ENCODE measurements at places on chromosomes 7 and 10.
A peak's percentile ranks its signal among the peaks of the same experiment; 100 is the strongest.

DNA sequence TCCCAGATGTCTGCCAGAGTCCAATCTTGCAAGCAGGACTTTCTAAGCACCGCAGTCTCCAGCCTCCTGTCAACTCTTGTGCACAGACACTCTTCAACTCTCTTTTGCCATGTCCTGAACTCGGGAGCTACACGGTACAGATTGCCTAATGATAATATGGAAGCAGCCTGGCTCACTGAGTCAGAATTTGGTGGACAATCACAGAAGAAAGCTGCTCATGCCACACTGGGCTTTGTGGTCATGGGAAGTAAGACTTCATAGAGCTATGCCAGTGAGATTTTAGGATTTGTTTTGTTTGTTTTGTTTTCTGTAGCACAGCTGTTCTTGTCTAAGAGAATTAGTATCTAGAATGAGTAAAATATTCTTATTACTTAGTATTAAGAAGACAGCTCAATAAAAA is 144.1 kb upstream of the PRSS58 start:
- no peak for DNase-seq

DNA sequence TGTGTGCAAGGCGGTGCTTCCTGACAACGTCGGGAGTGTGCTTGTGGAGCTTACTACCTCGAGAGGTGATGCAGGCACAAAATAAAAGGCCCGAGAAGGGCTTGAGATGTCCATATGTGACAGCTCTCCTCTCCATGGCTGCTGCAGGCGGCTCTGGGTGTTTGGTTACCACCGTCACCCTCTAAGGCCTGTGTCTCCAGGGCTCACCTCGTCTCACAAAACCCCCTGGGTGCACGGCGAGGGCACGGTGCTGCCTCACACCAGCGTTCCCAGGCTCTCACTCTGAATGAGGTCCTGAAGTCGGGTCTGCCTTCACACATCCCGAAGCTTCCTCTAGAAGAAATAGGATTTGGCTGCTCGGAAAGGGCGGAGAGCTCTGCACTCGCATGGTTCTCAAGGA is 32.9 kb downstream of the PROSER2 start:
- no peak for DNase-seq

DNA sequence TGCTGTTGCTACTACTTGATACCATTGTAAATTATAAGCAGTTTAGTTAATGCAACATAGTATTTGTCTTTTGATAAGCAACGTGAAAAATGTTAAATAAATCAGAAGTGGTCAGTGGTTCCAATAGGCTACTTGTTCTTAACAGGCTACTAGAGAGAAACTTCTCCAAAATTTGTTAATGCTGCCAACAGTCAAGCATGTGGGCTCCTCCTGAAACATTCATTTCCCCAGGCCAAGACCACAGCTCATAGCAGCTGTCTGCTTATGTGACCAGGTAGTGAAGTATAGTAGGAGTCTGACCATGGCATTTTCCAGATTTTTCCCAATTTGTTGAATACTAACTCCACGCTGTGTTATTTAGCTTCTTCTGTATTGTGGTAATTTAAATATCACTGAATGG is 81.0 kb downstream of the CYP51A1 start:
- no peak for DNase-seq

DNA sequence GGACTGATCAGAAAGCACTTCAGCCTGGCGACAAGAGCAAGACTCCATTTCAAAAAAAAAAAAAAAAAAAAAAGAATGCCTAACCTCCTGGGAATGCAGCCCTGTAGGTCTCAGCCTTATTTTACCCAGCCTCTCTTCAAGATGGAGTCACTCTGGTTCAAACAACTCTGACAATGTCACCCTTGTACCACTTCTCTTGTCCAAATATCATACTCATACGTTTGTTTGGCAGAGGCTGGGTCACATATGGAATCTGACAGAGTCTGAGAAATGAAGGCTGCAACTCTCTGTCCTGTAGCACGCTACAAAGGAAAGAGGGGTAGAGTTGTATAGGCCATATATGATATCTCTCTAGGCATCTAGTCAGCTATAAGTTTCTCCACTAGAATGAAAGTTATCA is 58.6 kb upstream of the GSAP start:
- no peak for DNase-seq

DNA sequence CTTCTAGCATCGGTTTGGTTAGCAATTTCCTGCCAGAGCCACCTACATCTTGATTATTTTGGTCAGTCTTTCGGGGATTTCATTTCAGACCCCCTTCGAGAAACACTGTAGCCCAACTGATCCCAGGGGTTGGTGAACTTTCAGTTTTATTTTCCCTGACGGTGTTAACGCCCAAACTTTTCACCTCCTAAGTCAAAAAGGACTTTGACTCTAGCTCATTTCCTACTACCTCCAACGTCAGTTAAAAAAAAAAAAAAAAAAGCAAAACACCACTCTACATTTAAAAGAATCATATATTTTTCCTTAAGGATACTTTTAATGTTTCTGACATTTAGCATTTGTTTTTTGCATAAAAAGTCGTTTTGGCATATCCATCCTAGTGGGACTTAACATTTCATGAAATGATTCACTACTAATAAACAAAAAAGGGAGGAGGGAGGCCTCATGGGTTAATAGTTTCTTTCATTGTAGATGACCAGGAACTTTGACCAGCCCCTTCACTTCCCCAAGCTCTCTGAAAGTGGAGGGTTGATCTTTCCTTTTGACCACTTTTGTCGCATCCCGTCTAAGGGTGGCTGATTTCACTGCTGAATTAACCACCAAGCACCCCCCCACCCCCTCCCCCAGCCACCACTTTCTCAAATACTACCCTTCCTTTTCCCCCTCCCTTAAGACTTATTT is 764 bp upstream of the TCF7L2 start:
- DNase-seq, result no peak

DNA sequence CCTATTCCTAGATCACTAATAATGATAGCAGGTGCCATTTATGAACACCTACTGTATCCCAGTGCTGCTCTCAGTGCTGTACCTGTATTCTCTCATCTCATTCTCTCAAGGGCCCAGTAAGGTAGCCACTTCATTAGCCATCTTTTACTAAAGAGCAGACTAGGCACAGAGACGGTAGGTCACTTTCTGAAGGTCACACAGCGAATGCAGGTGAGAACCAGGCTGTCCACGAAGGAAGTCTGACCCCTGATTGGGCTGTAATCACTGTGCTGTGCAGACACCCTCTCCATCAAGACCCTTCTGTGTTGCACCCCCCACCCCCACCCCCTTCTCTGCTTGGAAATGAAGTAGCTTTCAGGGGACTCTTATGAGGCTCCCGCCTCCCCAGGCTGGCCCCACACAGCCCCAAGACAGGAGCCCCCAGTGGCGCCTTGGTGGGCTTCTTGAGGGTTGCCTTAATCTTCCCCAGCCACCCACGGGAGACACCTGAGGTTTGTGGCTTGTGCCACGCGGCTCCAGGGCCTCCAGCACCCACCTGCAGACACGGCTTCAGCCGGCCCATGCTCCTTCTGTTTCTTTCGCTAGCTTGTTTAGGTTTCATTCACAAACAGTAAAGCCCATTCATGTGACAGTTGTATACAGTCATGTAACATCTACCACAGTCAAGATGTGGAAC is 81.7 kb upstream of the FAM20C start:
- no peak for DNase-seq

- no peak for DNase-seq
These were observed 5.4 kb downstream of the SUV39H2 start for GRCh38 chr10:14884082-14884481.

GRCh38 chr7:77226357-77226839 is 26.8 kb upstream of the FGL2 start:
- DNase-seq, result peak; percentile 47

GRCh38 chr10:8511026-8511425 is 456.5 kb downstream of the GATA3 start:
- DNase-seq, result no peak

DNA sequence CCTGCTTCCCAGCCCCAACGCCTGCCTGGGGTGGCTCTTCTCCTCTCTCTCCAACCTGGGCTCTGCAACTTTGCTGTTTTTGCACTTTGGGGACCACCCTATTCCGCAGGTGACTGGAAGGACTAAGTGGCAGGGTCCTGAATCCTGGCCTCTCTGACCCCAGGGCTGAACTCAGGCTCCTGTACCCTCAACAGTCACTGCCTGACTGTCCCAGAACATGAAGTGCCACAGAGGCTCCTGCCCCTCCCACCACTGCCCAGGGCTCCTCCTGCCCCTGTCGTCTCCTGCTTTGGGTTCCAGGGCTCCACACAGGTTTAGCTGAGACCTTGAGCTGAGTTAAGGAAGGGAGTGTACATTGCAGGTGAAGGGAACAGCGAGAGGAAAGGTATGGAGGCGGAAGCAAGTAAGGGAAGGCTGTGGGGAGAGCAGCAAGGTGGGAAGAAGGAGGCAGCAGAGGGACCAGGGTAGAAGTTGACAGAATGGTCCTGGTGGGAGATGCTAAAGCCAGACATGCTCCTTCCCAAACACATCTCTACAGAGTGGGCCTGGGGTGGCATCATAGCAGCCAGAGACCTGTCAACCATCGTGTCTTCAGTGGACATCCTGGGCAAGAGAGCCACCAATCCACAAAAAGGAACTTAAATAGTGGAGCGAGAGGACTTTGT is 5.7 kb upstream of the GRID1 start:
- DNase-seq, result no peak

Measured in fibroblast of skin of right biceps (primary cell).